ENCODE measurements at places on chromosomes 5 and 9. TPM values are rescaled to one million over a fixed set of nuclear protein-coding genes. Genes with fewer than 3 reads are reported as not detected.

SPATA31D4 gene
- not detected for total RNA-seq

DNA sequence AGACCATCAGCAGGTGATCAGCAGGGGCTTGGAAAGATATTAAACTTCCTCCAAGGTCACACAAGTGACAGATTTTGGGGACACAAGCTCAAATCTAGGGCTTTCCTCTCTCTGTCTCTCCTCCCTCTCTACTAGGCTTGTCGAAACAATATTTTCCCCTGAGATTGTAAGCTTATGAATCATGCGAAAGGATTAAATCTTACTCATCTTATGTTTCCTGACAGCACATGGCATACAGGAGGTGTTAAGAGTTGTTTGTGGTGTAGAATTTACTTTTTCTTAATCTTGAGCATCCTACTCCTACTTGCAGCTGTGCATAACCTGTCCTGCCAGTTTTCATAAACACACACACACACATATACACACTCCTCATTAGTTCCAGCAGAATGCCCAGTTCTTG lies 186.3 kb downstream of the MARCHF11 start:
- DNase-seq = no peak
- no peaks in the 10 kb centered on the region for H3K27me3 ChIP-seq
- H3K4me3 ChIP-seq = no peak overlapping the region
- H3K36me3 ChIP-seq = no peaks in the 10 kb centered on the region

DNA sequence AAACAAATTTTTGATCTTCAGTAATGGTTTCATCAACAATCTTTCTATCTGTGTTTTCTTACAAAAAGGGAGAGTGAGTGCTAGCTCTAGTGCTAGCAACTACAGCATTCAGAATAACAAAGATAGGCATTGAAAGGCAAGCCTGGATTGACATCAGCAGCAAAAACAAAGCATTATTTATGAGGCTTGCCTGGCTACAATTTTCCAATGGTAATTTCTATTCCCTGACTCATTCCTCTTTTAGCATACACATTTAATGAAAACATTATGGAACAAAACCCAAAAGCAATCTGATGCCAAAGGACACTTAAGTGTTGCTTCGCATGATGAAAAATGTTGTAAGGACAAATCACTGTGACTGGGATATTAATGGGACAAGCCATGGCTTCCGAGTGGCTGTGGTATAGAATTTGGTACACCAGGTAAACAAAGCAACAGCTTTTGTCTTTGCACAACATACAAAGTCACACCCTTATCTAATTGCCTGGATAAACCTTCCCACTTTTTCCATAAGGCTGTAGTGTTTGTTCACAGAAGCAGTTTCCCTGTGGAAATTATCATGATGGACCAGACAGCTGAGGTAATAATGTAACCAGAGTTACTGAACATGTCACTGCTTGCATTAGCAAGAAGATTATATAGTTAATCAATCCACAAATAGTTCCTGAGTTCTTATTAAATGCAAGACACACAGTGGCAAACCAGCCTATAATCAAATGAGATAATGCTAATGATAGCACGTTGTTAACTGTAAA lies 179.8 kb upstream of the EDIL3 start:
- H3K27ac ChIP-seq = no peak overlapping the region
- no peaks in the 10 kb centered on the region for H3K36me3 ChIP-seq
- no peaks in the 10 kb centered on the region for H3K27me3 ChIP-seq
- H3K4me3 ChIP-seq = no peak overlapping the region
- DNase-seq = no peak

DNA sequence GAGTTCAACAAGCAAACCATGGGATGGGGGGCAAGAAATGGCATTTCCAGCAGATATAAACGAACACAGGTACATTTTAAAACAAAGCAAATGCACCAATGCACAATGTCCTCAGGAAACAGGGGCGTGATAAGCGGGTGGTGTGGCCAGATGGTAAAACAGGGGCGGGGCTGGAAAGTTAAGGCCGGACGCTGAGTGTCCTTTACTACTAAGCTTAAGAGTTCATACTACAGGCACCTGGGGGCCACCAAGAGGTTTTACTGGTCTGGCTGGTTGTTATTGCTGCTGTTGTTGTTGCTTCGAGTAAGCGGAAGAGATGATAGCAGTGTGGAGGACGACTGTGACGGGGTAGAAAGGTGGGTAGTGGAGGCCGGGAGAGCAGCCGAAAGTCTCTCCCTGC lies 99.8 kb downstream of the ATPSCKMT start:
- H3K4me3 ChIP-seq = no peak overlapping the region
- H3K4me1 ChIP-seq = no peaks in the 10 kb centered on the region
- H3K36me3 ChIP-seq = no peaks in the 10 kb centered on the region
- no peaks in the 10 kb centered on the region for H3K27me3 ChIP-seq

NUTM2G gene
- total RNA-seq = not detected

FOXD1 gene
- total RNA-seq = 0.08 TPM

GLRA1 gene
- not detected for total RNA-seq

DNA sequence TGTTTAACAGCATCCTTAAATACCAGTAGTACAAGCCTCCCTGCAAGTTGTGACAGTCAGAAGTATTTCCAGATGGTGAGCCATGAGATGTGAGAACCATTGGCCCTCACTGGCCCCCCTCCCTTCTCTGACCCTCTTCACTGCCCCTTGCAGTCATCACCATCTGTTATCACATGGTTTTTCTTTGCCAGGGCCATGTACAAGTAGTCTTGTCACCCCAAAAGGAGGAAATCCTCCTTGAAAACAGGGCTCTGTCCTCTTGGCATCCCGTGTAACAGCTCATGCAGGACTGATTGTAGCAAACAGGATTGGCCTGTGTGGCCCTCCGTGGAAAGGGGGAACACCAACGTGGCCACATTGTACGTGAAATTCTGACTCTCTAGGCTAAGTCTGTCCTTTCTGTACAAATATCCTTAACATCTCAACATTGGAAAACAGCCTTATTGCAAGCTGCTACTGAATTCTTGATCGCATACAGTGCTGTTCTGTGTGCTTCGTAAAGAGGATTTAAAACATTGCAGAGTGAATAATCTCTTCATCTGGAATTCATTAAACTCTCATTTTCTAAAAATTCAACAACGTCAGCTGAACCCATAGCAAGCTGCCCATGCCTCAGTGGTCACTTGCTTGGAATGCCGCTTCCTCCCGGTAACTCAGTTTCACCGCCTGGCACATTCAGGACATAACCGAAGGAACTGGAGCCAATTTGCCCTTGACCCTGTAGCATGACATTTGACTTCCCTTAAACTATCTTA lies 171.7 kb downstream of the ATPSCKMT start:
- H3K36me3 ChIP-seq = no peaks in the 10 kb centered on the region
- no peak for DNase-seq

INSYN2B gene
- 1.2 TPM for total RNA-seq

GRCh38 chr9:13939134-13939533 lies 374.8 kb downstream of the NFIB start:
- H3K27me3 ChIP-seq = no peaks in the 10 kb centered on the region
- H3K4me1 ChIP-seq = peaks cover 9% of the 10 kb centered on the region
- H3K27ac ChIP-seq = no peak overlapping the region
- H3K4me3 ChIP-seq = no peak overlapping the region
- DNase-seq = no peak

GRCh38 chr9:104074876-104075275 lies 19.2 kb upstream of the SMC2 start:
- H3K27me3 ChIP-seq = no peaks in the 10 kb centered on the region
- H3K36me3 ChIP-seq = no peaks in the 10 kb centered on the region
- H3K27ac ChIP-seq = no peak overlapping the region
- no peak for DNase-seq

PCDHA2 gene
- total RNA-seq = 1.6 TPM

- H3K27me3 ChIP-seq = no peaks in the 10 kb centered on the region
- no peak overlapping the region for H3K4me3 ChIP-seq
- no peaks in the 10 kb centered on the region for H3K4me1 ChIP-seq
- no peak for DNase-seq
- H3K27ac ChIP-seq = no peak overlapping the region
Measured at GRCh38 chr5:34411470-34412346, 244.4 kb upstream of the RAI14 start.

- no peak overlapping the region for H3K4me3 ChIP-seq
- no peak for DNase-seq
- H3K4me1 ChIP-seq = no peaks in the 10 kb centered on the region
- no peaks in the 10 kb centered on the region for H3K27me3 ChIP-seq
Measured at GRCh38 chr5:88819301-88819999, 63.5 kb downstream of the MEF2C start.

GRCh38 chr5:55415071-55415470 lies 107.3 kb downstream of the MTREX start:
- H3K4me3 ChIP-seq = no peak overlapping the region
- H3K36me3 ChIP-seq = no peaks in the 10 kb centered on the region
- no peaks in the 10 kb centered on the region for H3K4me1 ChIP-seq
- no peak overlapping the region for H3K27ac ChIP-seq
- no peaks in the 10 kb centered on the region for H3K27me3 ChIP-seq

DNA sequence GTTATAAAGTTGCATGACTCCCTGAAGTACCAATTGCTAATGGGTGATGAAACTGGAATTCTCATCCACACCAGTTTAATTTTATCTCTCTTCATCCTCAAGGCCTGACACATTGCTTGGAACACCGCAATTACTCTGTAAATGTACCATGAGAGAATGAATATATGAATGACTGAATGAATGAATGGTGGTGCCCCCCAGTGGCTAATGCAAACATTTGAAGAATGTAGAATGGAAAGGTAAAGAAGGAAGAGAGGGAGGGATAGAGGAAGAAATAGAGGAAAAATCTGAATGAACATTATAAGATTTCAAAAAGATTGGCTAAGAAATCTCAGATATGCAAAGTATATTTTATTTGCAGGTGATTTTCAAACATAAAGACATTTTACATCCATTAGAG lies 13.1 kb downstream of the PAPPA start:
- no peak overlapping the region for H3K4me3 ChIP-seq
- H3K4me1 ChIP-seq = no peaks in the 10 kb centered on the region
- H3K27me3 ChIP-seq = no peaks in the 10 kb centered on the region
- no peak for DNase-seq
- H3K27ac ChIP-seq = no peak overlapping the region

DNA sequence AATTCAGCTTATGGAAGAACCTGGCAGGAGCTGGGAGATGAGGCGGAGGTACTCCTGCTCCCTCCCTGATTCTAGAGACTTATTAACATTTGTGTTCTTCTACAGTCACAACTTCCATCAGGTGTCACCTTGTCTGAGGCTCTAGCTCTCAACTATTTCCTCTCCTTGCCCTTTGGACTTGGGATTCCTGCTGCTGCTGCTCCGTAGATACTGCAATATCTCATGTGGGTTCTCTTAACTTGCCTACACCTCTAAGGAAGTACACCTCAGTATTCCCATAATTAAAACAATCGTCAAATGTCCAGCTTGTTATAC lies 21.2 kb downstream of the ANXA1 start:
- H3K4me1 ChIP-seq = no peaks in the 10 kb centered on the region
- no peaks in the 10 kb centered on the region for H3K27me3 ChIP-seq
- H3K4me3 ChIP-seq = no peak overlapping the region
- no peak for DNase-seq

DNA sequence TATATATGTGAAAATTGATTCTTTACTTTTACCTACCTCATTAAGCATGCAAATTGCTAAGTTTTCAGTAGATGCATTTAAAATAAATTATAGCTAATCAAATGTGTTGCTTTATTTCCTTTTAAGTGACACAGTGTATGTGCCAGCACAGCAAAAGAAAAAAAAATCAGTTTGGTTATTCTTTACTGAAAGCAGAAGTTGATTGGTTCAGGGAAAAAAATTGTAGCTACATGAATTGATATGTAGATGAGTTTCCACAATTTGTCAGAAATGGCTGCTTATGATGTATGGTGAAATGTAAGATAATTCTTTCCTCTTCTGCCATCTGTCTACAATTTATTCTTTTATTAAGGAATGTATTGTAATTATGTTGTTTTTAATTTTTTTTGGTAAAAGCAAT lies 57.8 kb downstream of the PARP8 start:
- no peak overlapping the region for H3K4me3 ChIP-seq
- no peak for DNase-seq
- H3K36me3 ChIP-seq = no peaks in the 10 kb centered on the region
- no peaks in the 10 kb centered on the region for H3K27me3 ChIP-seq
- no peak overlapping the region for H3K27ac ChIP-seq

DNA sequence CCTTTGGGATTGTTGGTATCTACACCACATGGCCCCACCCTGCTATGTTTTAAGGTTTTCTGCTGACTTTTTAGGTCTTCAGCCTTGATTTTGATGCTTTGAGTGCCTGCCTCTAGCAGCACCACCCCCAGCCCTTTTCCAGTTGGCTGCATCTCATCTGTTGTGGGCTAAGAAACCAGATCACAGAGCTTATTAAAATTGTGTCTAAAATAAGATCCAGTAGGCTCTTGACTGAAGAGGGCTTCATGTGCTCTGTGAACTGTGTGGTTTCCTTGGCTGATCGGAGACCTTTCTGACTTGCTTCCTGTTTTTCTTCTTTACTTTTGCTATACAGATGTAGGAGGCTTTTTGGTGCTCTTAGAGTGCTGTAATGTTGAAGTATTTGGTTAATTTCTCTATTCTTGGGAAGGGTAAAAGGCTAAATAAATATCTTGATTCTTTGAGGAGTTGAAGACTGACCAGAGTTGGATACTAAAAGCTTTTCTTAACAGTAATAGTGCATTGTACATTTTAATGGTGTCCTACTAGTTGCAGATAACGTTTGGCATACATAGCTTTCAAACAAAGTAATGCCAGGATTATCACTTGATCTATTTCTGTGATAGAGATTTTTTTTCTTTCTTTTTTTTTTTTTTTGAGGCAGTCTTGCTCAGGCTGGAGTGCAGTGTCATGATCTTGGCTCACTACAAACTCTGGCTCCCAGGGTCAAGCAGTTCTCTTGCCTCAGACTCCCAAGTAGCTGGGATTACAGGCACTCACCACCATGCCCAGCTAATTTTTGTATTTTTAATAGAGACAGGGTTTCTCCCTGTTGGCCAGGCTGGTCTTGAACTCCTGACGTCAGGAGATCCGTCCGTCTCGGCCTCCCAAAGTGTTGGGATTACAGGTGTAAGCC lies 4.5 kb downstream of the UBE2D2 start:
- no peak overlapping the region for H3K27ac ChIP-seq
- H3K27me3 ChIP-seq = no peaks in the 10 kb centered on the region
- H3K36me3 ChIP-seq = no peaks in the 10 kb centered on the region
- no peak for DNase-seq

- no peaks in the 10 kb centered on the region for H3K4me1 ChIP-seq
- no peak overlapping the region for H3K27ac ChIP-seq
- no peaks in the 10 kb centered on the region for H3K27me3 ChIP-seq
- no peaks in the 10 kb centered on the region for H3K36me3 ChIP-seq
- DNase-seq = no peak
- no peak overlapping the region for H3K4me3 ChIP-seq
Measured at GRCh38 chr9:806285-807156, 35.0 kb upstream of the DMRT1 start.

TSSK1B gene
- not detected for total RNA-seq

DNA sequence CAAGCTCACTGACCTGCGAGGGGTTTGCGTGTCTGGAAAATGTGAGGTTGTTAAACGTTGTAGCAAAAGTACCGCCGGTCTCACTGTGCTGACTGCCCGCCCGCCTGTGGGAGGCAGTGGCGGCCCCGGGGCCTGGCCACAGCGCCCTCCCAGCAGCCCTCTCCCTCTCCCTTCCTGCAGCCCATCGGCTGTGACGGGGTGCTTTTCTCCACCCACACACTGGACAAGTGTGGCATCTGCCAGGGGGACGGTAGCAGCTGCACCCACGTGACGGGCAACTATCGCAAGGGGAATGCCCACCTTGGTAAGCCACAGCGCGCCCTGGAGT lies 6.2 kb downstream of the ADAMTSL2 start:
- no peak overlapping the region for H3K27ac ChIP-seq
- peaks cover 5% of the 10 kb centered on the region for H3K4me1 ChIP-seq
- H3K36me3 ChIP-seq = no peaks in the 10 kb centered on the region
- H3K4me3 ChIP-seq = no peak overlapping the region

NR4A3 gene
- total RNA-seq = 39.3 TPM

- no peaks in the 10 kb centered on the region for H3K27me3 ChIP-seq
- no peak for DNase-seq
- H3K27ac ChIP-seq = no peak overlapping the region
- peaks cover 2% of the 10 kb centered on the region for H3K4me1 ChIP-seq
- H3K4me3 ChIP-seq = no peak overlapping the region
Measured at GRCh38 chr5:92917044-92917443, 664.0 kb downstream of the NR2F1-AS1 start.
